CD4-positive, CD25-positive, alpha-beta regulatory T cell (primary cell): ENCODE measurements at places on chromosomes 7 and 10.
A peak's percentile ranks its signal among the peaks of the same experiment; 100 is the strongest.

GRCh38 chr10:9009505-9009904 is 955.0 kb downstream of the GATA3 start:
- no peak for DNase-seq

DNA sequence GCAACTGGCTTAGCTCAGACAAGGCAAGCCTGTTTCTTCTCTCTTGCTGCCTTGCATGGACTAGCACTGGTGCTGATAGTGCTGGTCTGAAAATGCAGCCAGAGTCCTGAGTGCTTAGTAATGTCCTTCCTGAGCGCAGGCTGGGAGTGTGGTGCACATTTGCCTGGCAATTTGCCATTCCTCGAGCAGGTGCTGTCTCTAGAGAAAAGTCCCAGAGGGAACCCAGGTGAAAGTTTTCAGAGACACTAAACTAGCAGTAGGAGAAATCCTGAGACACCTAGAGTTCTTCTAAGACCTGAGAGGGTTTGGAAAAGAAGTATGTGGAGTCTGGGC is 1.9 kb downstream of the SFTPD start:
- no peak for DNase-seq

DNA sequence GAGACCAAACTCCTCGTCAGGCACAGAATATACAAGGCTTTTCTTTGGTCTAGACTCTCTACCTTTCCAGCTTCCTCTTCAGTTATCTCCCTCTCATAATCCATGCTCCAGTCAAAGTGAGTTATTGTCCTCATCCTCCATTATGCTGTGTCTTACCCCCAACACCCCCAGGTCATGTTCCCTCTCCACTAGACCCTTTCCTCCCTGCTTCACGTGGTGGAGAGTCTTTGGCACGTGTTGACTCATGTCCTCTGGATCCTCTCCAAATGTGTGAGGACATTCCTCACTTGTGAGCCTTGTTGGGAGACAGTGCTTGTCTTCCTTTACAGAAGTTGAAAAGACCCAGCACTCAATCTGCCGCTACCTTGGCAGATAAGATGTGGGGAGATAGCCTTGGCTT is 36.0 kb upstream of the DLD start:
- DNase-seq = no peak

GRCh38 chr7:28086198-28086597 is 94.4 kb downstream of the JAZF1 start:
- DNase-seq = no peak

DNA sequence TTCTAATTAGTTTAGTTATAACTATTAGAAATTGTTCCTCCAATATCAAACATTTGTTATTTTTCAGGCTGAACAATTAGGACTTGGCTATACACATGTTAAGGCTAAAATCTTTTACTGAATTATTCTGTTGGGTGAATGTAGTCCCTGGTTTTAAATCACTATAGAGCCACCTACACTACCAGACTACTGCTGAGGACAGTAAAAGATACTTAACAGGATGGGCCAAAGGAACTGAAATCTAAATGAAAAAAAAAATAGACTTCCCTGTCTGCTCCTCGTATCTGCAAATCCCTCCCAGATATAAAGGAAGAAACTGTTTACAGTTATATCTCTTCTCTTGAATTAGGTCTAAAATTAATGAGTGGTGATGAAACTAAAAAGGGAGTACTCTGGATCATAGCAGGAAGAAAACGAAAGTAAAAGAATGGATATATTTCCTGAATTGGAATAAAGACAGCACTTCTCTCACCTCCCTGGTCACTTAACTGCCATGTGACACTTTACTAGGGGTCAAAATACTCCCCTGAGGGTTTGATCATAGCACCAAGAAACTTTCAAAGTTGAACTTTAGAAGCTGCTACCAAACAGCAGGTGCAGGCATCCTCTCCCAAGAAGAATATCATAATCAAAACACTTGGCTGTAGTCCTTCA is 12.7 kb downstream of the FBXW4 start:
- DNase-seq = no peak

DNA sequence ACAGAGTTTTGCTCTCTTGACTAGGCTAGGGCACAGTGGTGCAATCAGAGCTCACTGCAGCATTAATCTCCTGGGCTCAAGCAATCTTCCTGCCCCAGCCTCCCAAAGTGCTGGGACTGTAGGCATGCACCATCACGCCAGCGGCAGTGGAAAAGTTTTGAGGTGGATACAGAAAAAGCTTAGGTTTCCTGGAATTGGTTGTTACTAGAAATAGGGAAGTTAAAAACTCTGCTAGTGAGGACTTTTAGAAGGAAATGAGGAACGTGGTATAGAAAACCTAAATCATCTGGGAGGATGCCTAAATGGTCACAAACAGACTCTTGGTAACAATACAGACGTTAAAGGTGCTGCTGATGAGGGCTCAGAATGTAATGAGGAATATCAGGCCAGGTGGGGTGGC is 10.9 kb upstream of the SNX8 start:
- no peak for DNase-seq

DNA sequence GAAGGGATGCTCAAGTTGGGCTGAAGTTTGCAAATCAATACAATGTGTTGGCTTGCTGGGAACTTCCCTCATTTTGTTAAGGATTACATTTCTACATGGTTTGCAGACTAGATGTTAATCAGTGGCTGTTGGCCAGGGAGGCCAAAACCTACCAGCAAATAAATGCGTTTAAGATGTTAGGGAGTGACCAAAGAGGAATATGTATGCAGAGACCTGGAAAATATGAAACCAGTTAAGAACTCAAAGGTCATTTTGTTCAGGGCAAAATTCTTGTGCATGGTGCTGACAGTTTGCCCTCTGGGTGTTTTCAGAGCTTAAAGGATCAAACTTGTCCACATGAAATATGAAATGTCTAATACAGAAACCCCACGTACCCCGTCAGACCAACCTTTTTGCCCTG is 30.3 kb downstream of the GATA3 start:
- DNase-seq = no peak

GRCh38 chr10:133124357-133125211 is 35.4 kb upstream of the KNDC1 start:
- no peak for DNase-seq

DNA sequence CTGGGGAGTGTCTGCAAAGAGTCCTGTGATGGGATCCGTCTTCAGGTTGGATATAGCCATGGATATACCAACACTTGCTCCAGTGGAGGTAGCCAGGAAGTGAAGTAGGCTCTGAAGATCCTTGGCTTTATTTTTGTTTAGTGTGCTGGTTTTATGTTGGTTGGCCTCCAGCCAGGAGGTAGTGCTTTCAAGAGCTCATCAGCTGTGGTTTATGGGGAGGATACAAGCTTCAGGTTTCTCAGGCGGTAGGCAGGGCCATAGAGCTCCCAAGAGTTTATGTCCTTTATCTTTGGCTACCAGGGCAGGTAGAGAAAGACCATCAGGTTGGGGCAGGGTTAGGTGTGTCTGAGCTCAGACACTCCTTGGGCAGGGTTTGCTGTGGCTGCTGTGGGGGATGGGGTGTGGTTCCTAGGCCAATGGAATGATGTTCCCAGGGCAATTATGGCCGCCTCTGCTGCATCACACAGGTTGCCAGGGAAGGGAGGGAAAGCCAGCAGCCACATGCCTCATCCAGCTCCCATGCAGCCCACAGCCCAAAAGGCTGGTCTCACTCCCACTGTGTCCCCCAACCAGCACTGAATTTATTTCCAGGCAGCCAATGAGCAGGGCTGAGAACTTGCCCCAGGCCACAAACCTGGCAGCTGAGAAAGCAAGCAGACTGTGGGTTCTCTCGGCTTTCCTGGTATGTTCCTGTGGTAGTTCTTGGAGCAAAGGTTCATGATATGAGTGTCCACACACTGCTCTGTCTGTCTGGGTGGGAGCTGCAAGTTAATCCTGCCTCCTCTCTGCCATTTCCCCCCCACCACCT is 67.0 kb upstream of the PRLHR start:
- DNase-seq = peak; percentile 28

- no peak for DNase-seq
Measured at GRCh38 chr7:16660702-16661464, 14.9 kb downstream of the BZW2 start.

- DNase-seq = no peak
Measured at GRCh38 chr10:20984662-20985061, 87.6 kb upstream of the NEBL start.

GRCh38 chr10:7872041-7872442 is 53.7 kb downstream of the TAF3 start:
- DNase-seq = peak; percentile 28

DNA sequence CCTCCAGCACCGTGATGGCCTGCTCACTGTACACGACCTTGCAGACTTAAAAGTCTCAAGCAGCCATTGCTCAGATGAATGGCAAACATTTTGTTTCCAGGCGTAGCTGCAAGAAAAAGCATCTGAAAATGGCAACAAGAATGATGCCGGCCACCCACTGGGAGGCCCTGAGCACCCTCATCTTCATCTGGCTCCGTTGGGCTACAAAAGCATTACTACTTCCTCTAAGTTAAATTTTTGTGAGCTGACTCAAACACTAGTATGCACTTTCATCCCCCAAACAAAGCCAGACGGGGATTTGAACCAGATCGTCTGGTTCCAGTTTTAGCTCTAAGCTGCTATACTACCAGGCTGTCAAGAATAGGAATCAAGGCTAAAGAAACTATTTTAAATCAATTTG is 116.6 kb upstream of the CDK1 start:
- DNase-seq = no peak

DNA sequence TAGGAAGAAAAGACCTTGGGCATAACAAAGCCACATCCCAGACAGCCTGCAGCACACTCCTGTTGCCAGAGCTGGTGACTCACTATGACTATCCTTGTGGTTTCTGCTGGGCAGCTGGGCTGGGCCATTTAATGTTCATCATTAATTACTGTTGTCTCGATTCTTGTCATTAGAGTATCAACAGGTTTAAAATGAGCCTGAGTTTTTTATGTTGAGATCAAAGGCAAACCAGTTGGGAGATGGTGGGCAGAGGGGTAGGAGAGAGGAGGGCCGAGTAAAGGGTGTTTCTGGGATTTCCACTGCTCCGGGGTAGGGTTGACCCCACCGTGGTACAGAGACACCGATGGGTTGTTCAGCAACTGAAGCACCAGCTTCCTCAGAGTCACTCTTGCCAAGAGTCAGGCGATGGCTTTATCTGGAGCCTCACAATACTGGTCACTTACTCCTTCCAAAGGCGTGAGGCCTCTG is 128.7 kb upstream of the LYZL1 start:
- no peak for DNase-seq

DNA sequence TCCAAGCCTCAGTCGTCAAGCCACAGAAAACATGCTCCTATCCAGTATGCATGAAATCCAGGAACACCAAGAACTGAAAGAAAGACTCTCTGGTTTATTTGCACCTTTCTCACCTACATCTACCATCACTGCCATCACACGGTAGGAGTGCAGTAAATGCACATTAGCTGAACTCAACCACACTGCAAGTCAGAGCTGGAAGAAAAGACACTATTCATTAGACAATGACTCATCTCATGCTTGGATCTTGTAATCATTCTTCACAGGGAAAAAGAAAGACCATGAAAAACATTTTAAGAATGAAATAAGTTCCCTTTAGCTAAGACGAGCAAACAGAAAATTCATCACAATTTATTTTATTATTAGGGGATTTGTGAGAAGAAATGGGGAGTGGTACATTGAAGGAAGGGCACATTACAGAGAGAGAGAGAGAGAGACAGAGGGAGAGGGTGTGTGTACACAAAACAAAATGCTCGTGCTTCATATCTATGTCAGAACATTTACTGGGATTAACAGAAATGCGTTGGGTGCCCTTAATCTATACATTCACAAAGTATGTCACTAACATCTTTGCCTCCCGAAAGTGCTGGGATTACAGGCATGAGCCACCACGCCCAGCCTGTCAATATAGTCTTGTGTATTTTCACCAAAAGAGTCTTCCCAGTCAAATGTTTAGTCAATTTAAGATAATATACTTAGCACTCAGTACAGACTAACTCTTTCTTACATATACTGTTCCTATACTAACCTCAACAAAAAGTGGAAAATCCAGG is 324.9 kb downstream of the PARD3 start:
- no peak for DNase-seq

DNA sequence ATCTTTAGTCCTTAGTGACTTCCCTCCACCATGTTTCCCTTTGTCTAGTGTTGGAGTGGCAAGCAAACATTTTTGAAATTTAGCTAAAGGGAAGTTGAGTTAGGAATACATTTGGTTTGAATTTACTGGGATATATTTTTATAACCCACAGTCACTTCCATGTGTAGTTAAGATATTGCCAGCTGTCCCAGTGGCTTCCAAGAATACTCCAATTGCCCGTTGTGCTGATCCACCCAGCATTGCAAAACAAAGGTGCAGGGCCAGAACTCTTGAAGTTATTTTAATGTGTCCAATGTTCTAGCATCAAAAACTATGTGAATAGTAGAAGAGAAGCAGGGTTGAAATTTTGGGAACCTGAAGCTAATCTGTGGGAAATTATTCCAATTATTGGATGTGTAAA is 2.5 kb upstream of the P4HA1 start:
- no peak for DNase-seq

DNA sequence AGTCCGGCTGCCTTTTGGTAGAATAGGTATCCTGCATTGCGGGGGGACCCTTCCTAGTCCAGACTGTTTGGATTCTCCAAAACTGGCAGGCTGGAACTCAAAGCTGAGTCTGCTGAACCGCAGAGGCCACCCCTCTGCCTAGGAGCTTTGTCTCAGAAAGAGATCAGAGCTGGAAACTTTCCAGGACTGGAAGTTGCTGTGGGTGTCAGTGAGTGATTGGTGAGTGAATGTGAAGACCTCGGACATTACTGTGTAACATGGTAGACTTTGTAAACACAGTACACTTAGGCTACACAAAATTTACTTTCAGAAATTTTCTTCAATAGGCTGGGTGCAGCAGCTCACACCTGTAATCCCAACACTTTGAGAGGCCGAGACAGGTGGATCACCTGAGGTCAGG is 103.8 kb downstream of the DNAJC1 start:
- DNase-seq = no peak

DNA sequence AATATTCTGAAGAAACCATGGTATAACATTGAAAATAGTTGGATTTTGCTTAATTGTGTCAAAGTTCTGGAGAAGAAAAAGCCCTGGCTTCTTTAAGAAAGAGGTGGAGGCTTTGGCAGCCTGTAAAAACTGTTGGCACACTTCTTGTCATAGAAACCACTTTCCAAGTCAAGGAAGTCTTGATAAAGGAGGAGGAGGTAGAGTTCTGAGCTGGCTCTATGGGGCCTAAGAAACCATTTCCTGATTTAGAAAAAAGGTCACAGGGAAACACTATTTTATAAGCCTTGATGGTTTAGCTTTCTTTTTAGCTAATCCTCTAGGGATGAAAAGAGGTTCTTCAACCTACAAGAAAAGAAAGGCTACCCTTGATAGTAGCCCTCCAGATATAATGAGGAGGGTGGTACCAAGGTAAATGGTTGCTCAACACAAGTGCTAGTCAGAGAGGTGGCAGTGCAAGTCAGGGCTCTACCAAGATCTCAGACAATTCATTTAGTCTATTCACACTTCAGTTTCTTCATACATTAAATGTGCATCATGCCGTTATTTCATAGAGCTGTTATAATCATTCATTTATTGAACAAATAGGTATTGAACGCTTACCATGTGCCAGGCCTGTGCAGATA is 346.9 kb downstream of the RNLS start:
- no peak for DNase-seq

- no peak for DNase-seq
Measured at GRCh38 chr10:2456834-2457233, 610.5 kb upstream of the PFKP start.

- no peak for DNase-seq
Measured at GRCh38 chr10:15809450-15809849, 50.9 kb downstream of the MINDY3 start.
